ENCODE measurements at places on chromosomes 12 and 14.

DNA sequence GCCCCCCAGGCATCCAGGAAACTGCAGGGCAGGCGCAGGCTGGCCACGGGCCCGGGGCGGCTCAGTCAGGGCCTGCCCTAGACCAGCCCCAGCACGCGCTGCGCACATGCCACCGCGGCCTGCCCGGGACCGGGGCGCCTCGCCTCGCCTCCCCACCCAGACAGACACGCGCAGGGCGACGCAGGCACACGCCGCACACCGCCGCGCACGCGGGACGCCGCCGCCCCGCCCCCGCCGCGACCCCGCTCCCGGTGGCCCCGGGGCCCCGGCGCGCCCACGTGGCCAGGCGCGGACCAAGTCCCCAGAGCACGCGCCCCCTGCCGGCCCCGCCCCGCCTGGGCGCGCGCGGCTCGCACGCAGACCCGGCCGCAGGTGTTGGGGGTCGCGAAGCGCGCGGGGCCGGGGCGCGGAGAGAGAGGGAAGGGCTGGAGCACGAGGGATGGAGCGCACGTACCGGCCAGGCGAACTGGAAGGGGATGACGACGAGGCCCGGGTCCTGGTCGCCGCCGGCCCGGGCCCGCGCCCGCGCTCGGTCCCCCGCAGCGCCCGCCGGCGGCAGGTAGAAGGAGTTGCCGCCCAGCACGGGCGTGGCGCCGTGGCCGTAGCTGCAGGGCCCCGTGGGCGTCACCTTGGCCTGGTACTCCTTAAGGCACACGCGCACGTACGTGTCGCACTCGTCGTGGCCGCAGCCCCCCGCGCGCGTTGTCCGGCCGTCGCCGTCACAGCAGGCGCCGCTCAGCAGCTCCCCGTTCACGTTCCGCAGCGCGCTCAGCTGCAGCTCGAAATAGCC lies 1.1 kb downstream of the JAG2 start:
- peak; percentile 61 for ATAC-seq

DNA sequence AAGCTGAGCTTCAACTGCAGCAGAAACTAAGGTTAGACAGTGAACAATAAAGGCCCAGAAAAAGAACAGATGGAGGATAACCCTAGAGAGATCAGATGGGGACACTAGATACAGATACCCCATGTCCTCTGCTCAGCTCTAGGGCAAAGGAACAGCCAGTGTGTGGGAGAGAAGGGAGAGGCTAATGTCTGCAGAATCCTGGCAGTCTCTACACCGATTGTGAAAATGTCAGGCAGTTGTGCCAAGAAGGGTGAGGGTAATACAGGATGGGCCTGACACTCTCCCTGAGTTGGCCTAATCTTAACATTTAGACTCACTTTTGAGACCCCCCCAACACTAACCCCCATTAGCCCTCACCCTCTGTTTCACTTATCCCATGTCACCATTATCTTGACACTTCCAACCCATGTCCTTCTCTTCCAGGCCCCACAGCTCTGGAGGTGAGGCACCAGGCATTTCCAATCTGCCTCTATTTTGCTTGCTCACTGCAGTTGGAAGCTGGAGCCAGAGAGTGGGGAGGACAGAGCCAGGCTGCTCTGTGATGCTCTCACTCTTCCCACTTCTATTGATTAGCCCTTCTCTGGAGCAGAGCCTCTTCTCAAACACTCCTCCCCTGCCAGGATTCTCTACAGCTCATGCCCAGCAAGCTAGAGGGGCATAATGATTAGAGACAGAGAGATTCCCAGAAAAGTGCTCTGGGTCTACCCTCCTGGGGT lies 3.0 kb upstream of the BLOC1S1 start:
- no peak for ATAC-seq

- no peak for ATAC-seq
These were observed 586.6 kb upstream of the NOVA1 start for GRCh38 chr14:27184427-27184826.

GRCh38 chr14:69643430-69644200 lies 32.2 kb downstream of the SUSD6 start:
- peak; percentile 98 for ATAC-seq

DNA sequence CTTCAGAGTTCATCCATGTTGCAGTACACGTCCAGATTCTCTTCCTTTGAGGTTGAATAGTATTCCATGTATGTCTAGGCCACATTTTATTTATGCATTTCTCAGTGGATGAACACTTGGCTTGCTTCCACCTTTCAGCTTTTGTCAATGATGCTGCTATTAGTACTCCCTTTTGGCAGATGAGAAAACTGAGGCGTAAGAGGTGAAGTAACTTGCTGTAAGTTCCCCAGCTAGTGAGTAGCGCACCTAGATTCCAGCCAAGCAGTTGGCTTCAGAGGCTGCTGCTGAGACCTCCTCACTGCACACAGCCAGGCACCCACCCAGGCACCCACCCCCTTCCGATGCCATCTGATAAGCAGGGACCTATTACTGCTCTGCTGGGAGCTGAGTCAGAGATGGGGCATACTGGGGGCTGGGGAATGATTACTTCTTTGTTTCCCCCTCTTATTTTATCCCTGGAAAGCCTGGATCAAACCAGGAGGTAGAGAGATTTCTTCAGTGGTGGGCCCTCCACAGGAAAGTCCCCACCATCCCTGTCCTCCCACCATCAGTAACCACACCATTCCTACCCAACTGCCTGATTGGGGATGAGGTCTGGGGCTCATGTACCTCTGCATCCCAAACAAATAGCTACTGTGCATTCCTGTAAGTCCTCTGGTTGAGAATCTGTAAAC lies 234.6 kb downstream of the PCNX1 start:
- no peak for ATAC-seq

DNA sequence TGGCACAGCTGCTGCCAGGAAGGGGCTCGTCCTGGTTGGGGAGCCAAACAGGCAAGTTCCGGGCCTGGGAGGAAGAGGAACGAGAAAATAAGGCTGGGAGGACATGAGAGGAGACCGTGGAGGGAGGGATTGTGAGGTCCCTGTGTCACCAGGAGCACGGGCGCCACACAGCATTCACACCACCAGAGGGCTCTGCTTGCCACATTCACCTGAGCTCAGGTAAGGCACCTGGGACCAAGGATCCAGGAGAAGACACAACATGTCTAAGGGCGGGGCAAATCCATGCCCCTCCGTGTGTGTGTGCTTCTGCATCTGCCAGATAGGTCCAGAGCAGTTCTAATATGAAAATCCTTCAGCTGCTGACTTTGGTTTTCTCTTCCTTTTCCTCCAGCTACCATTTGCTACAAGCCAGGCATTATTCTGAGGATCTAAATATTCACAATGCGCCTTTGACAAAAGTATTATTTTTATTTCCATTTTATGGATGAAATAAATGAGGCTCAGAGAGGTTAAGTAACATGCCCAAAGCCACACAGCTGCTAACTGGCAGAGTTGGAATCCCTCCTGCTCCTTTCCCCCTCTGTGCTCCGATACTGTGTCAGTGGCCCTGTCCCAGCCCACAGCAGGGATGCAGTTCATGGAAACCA lies 14.6 kb downstream of the RAPGEF3 start:
- peak; percentile 67 for ATAC-seq
